Progenitor cell of endocrine pancreas (in vitro differentiated cells): ENCODE measurements at places on chromosomes 5 and 9. TPM values are rescaled to one million over a fixed set of nuclear protein-coding genes. Genes with fewer than 3 reads are reported as not detected.

- no peak for DNase-seq
- peaks cover 6% of the 10 kb centered on the region for H3K36me3 ChIP-seq
- no peaks in the 10 kb centered on the region for H3K4me1 ChIP-seq
- H3K4me3 ChIP-seq: no peak overlapping the region
- H3K27me3 ChIP-seq: no peaks in the 10 kb centered on the region
These were observed 9.2 kb downstream of the POC5 start for GRCh38 chr5:75707911-75708509.

The MACIR gene
- total RNA-seq: 10.8 and 14.0 TPM in 2 replicates

DNA sequence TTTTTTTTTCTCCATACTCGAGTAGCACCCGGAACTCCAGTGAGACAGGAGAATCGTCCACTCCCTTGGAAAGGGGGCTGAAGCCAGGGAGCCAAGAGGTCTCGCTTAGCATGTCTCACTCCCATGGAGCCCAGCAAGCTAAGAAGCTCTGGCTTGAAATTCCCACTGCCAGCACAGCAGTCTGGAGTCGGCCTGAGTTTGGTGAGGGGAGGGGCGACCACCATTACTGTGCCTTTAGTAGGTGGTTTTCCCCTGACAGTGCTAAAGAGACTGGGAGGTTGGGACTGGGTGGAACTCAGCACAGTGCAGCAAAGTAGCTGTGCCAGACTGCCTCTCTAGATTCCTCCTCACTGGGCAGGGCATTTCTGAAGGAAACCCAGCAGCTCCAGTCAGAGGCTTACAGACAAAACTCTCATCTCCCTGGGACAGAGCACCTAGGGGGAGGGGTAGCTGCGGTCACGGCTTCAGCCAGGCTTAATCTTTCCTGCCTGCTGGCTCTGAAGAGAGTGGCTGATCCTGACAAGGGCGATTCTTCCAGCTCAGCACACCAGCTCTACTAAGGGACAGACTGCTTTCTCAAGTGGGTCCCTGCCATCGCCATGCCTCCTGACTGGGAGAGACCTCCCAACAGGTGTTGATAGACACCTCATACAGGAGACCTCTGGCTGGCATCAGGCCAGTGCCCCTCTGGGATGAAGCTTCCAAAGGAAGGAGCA, 414.5 kb upstream of the ZNF608 start:
- DNase-seq: no peak
- peaks cover 9% of the 10 kb centered on the region for H3K4me1 ChIP-seq
- H3K27ac ChIP-seq: no peak overlapping the region
- H3K36me3 ChIP-seq: peaks cover 8% of the 10 kb centered on the region
- no peak overlapping the region for H3K4me3 ChIP-seq

The PCDHA1 gene
- total RNA-seq: not detected in 2 replicates

The KIF12 gene
- total RNA-seq: 166 and 176 TPM in 2 replicates

The KIAA0825 gene
- total RNA-seq: 5.8 and 6.3 TPM in 2 replicates
